Activated T-helper 2 cell treated with anti-CD3 and anti-CD28 coated beads, Interferon-gamma antibody, Interleukin-2, Interleukin-4, amounts not matched to agents 10 μg/mL and 5 μg/mL and 100 μg/mL, durations not matched to agents 14 hours and 24 hours and 36 hours (primary cell): ENCODE measurements at places on chromosomes 2 and 18. TPM values are rescaled to one million over a fixed set of nuclear protein-coding genes. Genes with fewer than 3 reads are reported as not detected.

- no peaks in the 10 kb centered on the region for H3K27me3 ChIP-seq
- DNase-seq = peak; percentile 81
- peaks cover 77% of the 10 kb centered on the region for H3K4me1 ChIP-seq
- H3K4me3 ChIP-seq = peak overlapping the region; percentile 62
- peaks cover 10% of the 10 kb centered on the region for H3K36me3 ChIP-seq
- peak overlapping the region; percentile 97 for H3K27ac ChIP-seq
Observed at GRCh38 chr2:54570925-54571694, 115.0 kb downstream of the SPTBN1 start.

- no peaks in the 10 kb centered on the region for H3K36me3 ChIP-seq
- no peaks in the 10 kb centered on the region for H3K4me1 ChIP-seq
- H3K27me3 ChIP-seq = no peaks in the 10 kb centered on the region
- H3K27ac ChIP-seq = no peak overlapping the region
- H3K4me3 ChIP-seq = no peak overlapping the region
Observed at GRCh38 chr2:132620115-132620514, 49.9 kb downstream of the LYPD1 start.

DNA sequence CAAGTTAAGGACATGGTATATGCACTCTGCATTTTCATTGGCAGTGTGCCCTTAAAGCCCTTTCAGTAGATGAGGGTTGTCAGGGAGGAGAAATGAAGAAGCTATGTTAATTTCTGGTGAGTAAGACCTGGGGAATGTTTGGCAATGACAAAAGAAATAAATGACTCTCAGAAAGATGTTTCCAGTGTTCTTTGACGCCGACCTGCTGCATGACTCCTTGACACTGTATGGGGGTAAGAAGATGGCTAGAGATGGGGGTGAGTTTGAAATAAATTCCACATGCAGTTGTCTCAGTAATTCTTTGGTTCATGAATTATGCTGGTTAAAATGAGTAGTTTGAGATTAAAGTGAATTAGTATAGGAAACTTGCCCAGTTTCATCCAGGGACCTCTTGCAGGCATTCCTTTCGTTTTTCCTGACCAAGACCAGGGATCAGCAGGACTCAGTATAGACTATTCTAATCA is 5.9 kb downstream of the CCDC121 start:
- H3K27ac ChIP-seq = no peak overlapping the region
- peaks cover 56% of the 10 kb centered on the region for H3K36me3 ChIP-seq
- DNase-seq = no peak
- H3K4me3 ChIP-seq = no peak overlapping the region
- H3K27me3 ChIP-seq = no peaks in the 10 kb centered on the region
- peaks cover 15% of the 10 kb centered on the region for H3K4me1 ChIP-seq

GRCh38 chr2:138298900-138299299 is 202.7 kb upstream of the SPOPL start:
- H3K4me3 ChIP-seq = no peak overlapping the region
- DNase-seq = no peak
- no peaks in the 10 kb centered on the region for H3K36me3 ChIP-seq
- no peaks in the 10 kb centered on the region for H3K4me1 ChIP-seq
- H3K27me3 ChIP-seq = no peaks in the 10 kb centered on the region

- DNase-seq = no peak
- peaks cover 20% of the 10 kb centered on the region for H3K27me3 ChIP-seq
- no peaks in the 10 kb centered on the region for H3K36me3 ChIP-seq
- no peak overlapping the region for H3K27ac ChIP-seq
Observed at GRCh38 chr2:190043441-190043840, 19.1 kb downstream of the MSTN start.

- no peaks in the 10 kb centered on the region for H3K36me3 ChIP-seq
- H3K27me3 ChIP-seq = no peaks in the 10 kb centered on the region
- H3K27ac ChIP-seq = no peak overlapping the region
- no peak overlapping the region for H3K4me3 ChIP-seq
- no peak for DNase-seq
Observed at GRCh38 chr2:97703741-97704140, 9.6 kb upstream of the ZAP70 start.

DNA sequence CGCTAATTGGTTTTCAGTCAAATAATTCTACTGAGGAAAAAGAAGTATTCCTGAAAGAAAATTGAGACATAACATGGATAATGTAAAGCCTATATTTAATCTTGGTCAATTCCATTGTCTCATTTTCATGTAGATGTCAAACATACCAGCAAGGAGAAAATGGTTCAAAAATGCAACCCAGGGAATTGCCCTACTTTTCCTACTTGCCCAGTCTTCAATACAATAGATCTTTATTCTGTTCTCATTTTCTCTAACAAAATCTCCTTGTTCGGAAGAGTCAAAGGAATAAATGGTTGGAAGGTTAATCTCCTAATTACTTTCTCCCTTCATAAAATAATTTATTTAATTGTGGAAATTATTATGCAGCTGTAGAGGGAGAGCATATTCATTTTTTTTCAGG is 896.1 kb downstream of the NRXN1 start:
- no peak overlapping the region for H3K4me3 ChIP-seq
- H3K4me1 ChIP-seq = no peaks in the 10 kb centered on the region
- no peaks in the 10 kb centered on the region for H3K36me3 ChIP-seq
- DNase-seq = no peak

DNA sequence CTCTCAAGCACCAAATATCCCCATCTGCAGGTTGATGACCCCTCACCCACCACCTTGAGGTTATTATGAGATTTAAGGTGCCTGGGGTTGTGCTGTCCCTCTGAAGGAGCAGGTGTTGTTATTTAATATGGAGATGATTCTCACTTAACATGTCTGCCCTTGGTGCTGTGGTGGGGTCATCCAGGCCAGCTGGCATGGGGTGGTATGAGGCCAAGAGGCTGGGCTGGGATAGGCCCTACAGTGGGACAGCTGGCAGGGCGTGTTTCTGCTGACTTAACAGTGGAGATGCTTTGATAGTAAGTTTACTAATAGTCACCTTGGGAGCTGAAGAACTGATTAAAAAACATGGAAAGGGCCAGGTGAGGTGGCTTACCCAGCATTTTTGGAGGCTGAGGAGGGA is 22.4 kb downstream of the SERPINB12 start:
- no peak for DNase-seq
- no peaks in the 10 kb centered on the region for H3K36me3 ChIP-seq
- no peaks in the 10 kb centered on the region for H3K4me1 ChIP-seq
- peaks cover 6% of the 10 kb centered on the region for H3K27me3 ChIP-seq
- no peak overlapping the region for H3K4me3 ChIP-seq

GRCh38 chr2:71455741-71456569 is 2.6 kb downstream of the DYSF start:
- H3K36me3 ChIP-seq = no peaks in the 10 kb centered on the region
- no peak overlapping the region for H3K4me3 ChIP-seq
- DNase-seq = no peak
- H3K27ac ChIP-seq = no peak overlapping the region
- H3K27me3 ChIP-seq = peaks cover 47% of the 10 kb centered on the region
- peaks cover 9% of the 10 kb centered on the region for H3K4me1 ChIP-seq

DNA sequence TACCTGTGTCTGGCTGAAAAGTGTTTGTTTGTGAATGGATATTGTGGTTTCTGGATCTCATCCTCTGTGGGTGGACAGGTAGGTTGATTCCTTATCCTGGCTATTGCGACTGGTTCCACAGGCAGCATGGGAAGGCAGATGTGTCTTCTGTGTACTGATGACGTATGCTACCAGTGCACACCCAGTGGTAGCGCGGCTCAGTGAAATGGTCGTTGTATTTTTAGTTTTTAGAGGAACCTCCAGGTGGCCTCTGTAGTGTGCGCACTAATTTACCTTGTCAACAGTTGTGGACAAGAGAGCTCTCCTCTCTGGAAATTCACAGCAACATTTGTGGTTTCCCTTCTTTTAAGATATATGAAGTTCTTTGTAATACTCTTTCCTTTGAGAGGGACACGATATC is 52.5 kb downstream of the CCDC74A start:
- no peaks in the 10 kb centered on the region for H3K36me3 ChIP-seq
- H3K27me3 ChIP-seq = peaks cover 8% of the 10 kb centered on the region
- H3K4me1 ChIP-seq = no peaks in the 10 kb centered on the region
- no peak for DNase-seq
- no peak overlapping the region for H3K4me3 ChIP-seq

- H3K27me3 ChIP-seq = peaks cover 14% of the 10 kb centered on the region
- H3K36me3 ChIP-seq = no peaks in the 10 kb centered on the region
- no peak for DNase-seq
- no peak overlapping the region for H3K27ac ChIP-seq
Observed at GRCh38 chr2:174711206-174711605, 53.1 kb downstream of the CHRNA1 start.

SP110 gene
- total RNA-seq = 114 and 121 TPM in 2 replicates

SIX3 gene
- 0.25 and 0.34 TPM in 2 replicates for total RNA-seq

CHRNG gene
- not detected in 2 replicates for total RNA-seq

L3MBTL4 gene
- 0.05 and 0.11 TPM in 2 replicates for total RNA-seq

PARD3B gene
- 0.09 and 0.39 TPM in 2 replicates for total RNA-seq

CHRND gene
- total RNA-seq = not detected in 2 replicates

HOXD10 gene
- total RNA-seq = not detected in 2 replicates
